H1 (cell line): ENCODE measurements at places on chromosomes 4 and X. TPM values are rescaled to one million over a fixed set of nuclear protein-coding genes. Genes with fewer than 3 reads are reported as not detected.

GRCh38 chr4:118034053-118034785, at the start of gene NDST3:
TSS of gene NDST3 (plus strand) at chr4:118034486. CDS start at chr4:118053911, 19,425 bp downstream.
- H3K4me1 ChIP-seq = no peaks in the 10 kb centered on the region
- no peak within 1 kb of the TSS for H3K27ac ChIP-seq
- H3K4me3 ChIP-seq = peak within 1 kb of the TSS; percentile 55

GRCh38 chr4:99507762-99508161, 3.1 kb upstream of the C4orf17 start:
- no peak for DNase-seq
- H3K36me3 ChIP-seq = no peaks in the 10 kb centered on the region
- H3K27me3 ChIP-seq = no peaks in the 10 kb centered on the region
- H3K4me1 ChIP-seq = no peaks in the 10 kb centered on the region
- no peak overlapping the region for H3K4me3 ChIP-seq

DNA sequence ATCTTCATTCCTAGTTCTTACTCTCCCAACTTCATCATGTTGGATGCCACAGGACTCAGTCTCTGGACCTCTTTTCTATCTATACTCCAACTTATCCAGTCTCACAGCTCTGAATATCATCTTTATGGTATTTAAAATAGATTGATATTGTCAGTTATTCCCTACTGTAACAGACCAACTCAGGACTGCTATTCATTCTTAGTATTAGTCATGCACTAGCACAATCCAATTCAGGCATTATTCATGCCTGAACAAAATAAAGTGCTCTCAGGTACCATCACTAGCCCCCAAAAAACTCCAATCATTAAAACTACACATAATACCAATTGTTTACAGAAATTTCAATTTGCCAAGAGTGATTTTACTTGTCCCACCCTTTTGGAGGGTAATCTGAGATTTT, 37.7 kb downstream of the FRYL start:
- H3K27me3 ChIP-seq = no peaks in the 10 kb centered on the region
- 0 out of 2 replicates have a peak, but pooled peaks cover 2% of the 10 kb centered on the region for H3K4me1 ChIP-seq
- no peak overlapping the region for H3K4me3 ChIP-seq
- H3K36me3 ChIP-seq = no peaks in the 10 kb centered on the region
- no peak for DNase-seq
- no peak overlapping the region for H3K27ac ChIP-seq

ARR3 gene
- total RNA-seq = not detected in 2 replicates

DMRTC1 gene
- total RNA-seq = not detected in 2 replicates
